ENCODE measurements at places on chromosomes 12 and 14. TPM values are rescaled to one million over a fixed set of nuclear protein-coding genes. Genes with fewer than 3 reads are reported as not detected.
A peak's percentile ranks its signal among the peaks of the same experiment; 100 is the strongest.

DNA sequence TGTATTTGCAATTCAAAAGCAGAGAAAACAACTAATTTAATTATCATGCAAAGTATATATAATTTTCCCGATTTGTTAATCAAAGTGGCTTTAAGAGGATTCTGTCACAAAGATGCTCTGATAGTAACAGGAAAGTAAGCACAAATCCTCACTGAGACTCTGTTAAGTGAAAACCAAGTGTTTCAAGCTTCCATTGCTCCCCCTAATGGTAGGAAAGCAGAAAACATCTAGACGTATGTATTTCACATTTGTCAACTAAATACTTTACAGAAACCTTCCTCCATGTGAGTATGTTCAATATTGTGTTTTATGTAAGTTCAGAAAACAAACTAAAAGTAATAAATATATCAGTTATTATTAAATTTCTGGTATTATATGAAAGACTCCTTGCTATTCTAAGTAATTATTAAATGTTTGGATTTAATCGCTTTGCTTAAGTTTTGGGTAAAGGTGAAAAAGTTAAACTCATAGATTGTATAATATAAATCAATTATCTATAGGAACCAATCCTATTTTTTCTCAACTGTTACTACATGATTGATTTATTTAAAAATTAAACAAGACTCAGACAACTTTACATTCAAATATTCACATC is 1.5 kb upstream of the NTS start:
- DNase-seq = no peak

DNA sequence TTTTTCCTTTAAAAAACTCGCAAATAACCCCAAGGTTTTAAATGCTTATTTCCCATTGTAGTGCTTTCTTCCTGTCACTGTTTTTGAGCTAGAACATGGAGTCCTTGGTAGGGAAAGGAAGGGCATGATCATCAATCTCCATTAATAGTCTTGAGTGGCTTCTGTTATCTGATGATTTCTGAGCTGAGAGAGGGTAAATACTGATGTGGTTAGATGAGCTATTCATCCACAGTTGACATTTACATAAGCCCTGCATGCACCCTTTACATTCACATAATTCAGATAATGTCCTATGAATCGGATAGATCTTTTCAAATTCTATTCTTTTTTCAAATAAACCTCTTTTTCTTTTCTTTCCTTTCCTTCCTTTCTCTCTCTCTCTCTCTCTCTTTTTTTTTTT is 81.4 kb downstream of the NTN4 start:
- no peak for DNase-seq

DNA sequence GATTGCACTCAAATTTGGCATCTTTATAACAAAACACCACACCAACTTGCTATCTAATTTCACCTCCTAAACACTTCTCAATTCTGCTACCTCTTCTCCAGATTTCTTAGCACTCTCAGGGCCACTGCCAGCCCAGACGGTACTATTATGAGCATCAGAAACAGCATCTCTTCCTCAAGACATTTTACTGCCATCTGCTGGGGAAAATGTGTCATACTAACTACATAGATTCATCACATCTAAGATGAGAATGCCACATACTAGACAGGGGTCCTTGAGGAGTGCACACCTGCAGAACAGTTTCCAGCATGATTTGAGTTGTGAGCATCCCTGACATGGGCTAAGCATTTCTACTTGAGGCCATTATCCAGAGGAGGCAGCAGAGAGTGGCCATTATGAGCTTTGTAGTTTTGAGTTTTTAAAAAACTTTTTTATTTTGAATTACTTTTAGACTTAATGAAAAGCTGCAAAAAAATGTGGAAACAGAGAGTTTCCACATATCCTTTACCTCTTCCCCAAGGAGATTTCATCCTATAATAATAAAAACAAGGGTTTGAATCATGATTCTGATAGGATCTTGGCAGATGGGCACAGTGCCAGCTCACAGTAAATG is 15.1 kb upstream of the GRIP1 start:
- peak; percentile 44 for DNase-seq

DNA sequence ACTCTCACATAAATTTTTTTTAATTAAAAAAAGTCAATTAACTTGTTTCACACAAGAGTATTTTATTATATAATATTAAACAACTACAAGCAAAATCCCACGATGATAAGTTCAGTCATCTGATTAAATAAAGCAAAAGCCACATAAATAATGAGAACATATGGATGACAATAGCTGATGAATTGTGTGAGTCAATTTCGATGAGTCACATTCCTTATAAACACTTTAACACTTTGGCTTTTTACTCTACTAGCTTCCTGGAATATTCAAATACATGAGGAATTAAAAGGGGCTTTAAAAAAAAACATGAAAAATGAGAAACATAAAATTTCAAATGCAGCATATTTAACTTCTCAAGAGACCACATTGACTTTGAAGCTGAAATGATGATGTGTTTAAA is 95.3 kb downstream of the BCAT1 start:
- no peak for DNase-seq

GRCh38 chr12:121534495-121535148 is 46.2 kb downstream of the KDM2B start:
- DNase-seq = peak; percentile 73

DNA sequence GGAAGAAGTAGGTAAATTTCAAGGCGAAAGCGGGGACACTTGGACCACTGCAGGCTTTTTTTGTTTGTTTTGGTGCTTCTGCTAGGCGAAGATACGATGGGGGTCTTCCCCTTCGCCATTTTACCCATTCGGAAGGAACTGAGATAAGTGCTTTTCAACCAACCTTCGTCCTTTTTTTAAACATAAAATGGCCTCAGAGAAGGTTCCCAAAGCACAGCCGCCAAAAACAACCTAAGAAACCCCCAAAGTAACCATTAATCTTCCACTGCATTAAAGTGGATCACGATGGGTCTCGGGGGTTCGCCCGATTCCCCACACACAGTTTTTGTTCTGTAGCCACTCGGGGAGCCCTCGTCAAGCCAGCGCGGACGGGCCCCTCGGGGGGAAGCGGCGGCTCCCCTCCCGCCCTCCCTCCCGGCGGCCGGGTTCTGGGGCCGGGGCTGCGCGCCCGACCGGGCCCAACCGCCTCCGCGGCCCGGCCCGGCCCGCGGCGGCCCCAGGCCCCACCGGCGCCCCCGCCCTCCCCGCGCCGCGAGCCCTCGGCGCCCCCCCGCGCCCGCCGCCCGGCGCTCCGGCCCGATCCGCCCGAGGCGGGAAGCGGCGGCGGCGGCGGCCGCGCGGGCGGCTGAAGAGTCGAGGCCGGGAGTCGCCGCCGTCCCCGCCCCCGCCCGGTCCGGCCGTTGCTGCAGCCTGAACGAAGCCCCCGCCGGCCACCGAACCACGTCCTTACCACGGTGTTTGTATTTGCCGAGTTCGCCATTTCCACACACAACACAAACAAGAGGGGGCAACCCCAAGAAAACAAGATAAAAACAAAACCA is 790 bp downstream of the GTF2A1 start:
- DNase-seq = peak; percentile 58

DNA sequence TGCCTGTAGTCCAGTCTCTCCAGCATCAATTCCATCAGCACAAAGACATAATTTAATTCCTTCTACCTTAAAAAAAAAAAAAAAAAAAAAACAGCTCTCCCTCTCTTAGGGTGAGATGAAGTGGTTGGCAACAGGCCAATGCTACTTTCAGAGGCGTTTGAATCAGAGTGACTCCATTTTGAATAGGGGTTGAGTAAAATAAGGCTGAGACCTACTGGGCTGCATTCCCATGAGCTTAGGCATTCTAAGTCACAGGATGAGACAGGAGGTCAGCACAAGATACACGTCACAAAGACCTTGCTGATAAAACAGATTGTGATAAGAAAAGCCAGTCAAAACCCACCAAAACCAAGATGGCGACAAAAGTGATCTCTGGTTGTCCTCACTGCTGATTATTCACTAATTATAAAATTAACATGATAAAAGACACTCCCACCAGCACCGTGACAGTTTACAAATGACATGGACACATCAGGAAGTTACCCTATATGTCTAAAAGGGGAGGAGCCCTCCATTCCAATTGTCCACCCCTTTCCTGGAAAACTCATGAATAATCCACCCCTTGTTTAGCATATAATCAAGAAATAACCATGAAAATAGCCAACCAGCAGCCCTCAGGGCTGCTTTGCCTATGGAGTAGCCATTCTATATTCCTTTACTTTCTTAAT is 6.9 kb upstream of the TCL1B start:
- no peak for DNase-seq

GRCh38 chr14:94568186-94568585 is 6.9 kb downstream of the SERPINA4 start:
- no peak for DNase-seq

DNA sequence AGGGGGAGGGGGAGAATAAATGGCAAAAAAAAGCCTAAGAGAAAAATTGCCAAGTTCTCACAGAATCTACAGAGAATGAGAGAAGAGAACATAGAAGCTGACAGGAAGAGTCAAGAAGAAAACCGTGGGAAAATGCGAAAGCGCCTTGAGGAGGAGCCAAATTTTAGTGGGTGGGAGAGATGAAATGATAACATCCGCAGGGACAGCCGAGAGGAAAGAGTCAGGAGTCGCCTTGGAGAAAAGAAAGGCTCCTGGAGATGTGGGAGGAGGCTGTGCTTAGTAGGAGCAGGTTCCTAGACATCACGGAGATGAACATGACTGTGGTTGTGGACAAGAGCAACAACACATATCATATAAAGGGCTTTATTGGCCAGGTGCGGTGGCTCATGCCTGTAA is 49.4 kb downstream of the PHLDA1 start:
- DNase-seq = no peak

- DNase-seq = no peak
Observed at GRCh38 chr14:96148631-96149030, 56.0 kb upstream of the BDKRB2 start.

DNA sequence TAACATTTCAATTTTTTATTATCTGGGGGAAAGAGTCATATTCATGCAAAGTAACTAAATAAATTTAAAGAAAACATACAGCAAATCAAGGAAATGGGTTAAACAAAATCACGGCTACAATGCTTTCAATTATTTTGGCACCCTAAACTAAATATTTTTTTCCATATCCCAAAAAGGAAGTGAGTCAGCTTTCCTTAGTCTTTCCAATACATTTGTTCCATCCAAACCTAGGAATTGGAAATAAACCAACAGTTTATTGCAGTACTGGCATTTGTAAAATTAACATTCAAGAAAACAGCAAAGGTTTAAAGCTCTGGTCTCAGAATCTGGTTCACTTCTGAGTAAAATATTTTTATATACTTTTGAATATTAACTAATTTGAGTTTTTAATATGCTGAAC is 89.2 kb downstream of the BCL2L14 start:
- no peak for DNase-seq

DNA sequence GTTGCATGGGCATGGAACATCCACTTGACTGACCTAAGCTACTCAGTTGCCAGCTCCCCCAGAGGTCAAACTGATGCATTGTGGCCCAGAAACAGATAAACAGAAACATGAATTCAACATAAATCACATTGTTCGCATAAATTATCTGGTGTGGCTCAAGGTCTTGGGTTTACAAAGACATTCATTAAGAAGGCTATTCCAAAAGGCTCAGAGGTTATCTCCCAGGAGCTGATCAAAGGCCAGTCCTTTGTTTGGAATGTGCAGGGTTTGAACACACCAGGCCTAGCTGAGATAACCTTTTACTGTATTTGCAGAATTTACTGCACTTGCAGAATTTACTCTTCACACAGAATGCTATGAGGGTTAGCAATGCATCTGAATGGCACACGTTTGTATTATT is 96.4 kb upstream of the DCD start:
- DNase-seq = no peak

DNA sequence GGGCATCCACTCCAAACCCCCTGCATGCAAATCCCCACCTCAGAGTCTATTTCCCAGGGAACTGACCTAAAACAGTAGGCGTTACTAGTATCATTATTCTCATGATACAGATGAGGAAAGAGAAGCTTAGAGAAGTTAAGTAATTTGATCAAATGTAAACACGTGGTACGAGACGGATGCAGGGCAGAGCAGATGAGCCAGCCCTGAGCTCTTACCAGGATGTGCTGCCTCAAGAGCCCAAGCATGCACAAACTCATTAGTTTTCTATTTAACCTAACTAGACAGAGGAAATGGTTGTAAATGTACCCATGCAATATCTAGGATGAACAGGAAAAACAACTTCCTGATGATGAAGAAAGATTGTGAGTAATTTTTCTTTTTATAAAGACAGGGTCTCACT is 173.3 kb upstream of the RASSF8 start:
- DNase-seq = no peak

GRCh38 chr12:81005606-81006005 is 67.9 kb upstream of the LIN7A start:
- no peak for DNase-seq

DNA sequence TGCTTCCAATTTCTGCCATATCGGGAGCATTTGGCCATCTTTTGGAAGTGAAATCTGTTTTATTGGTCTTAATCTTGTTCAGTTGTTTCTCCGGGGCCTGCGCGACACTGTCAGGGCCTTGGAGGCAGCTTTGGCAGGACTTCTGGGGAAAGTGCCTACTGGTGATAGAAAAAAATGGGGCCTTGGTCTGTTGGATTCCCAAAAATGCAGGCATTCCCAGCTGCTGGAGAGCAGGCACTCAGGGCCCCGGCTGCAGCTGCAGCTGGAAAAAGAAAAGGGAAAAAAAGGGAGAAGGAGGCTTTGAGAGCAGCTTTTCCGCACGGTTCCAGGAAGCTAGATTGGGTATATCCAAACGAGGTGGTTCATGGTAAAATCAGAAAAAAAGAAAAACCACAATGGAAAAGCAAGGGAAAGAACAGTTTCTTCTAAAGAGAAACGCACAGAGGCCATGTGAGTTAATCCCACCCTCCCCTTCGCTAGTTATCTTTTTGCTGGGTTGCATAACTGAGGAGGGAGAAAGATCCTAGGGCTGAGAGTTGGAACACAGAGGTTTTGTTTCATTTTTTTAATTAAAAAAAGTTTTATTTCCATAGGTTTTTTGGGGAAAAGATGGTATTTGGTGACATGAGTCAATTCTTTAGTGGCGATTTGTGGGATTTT is 134.7 kb upstream of the RFLNA start:
- DNase-seq = no peak

GRCh38 chr12:88985011-88985410 is 367.3 kb downstream of the DUSP6 start:
- DNase-seq = no peak

GRCh38 chr12:103640410-103640809 is 53.3 kb downstream of the STAB2 start:
- DNase-seq = no peak

- DNase-seq = no peak
Observed at GRCh38 chr12:47022296-47022695, 57.1 kb upstream of the PCED1B start.

DNA sequence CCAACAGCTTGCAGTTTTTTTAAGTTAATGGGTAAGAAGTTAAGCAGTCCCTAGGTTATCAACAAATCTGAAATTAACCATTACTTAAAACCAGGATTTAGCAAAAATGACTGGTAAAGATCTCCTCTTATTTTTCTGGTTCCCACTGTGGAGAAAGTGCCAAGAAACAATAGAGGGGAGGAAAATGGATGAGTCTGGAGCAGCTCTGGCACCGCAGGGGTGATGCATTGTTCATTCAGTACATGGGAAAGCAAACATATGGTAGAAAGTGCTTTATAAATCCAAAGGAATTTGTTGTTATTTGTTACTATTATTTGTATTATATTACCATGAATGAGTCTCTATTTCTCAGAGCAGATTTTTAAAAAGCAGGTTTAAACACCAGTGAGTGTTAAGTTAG is 92.2 kb downstream of the DYRK2 start:
- DNase-seq = no peak

LRRC43 gene
- not detected for total RNA-seq

OTX2 gene
- not detected for total RNA-seq

CLEC14A gene
- total RNA-seq = not detected

TAS2R50 gene
- total RNA-seq = 0.53 TPM

AKAP3 gene
- 2.8 TPM for total RNA-seq

PRB2 gene
- total RNA-seq = not detected

PTPRO gene
- total RNA-seq = 0.46 TPM

SERPINA1 gene
- total RNA-seq = 140 TPM

FIGNL2 gene
- 0.19 TPM for total RNA-seq

HSP90B1 gene
- total RNA-seq = 384 TPM
